Hindlimb muscle (tissue), 1 donor: ENCODE measurements at places on chromosomes 4 and X. TPM values are rescaled to one million over a fixed set of nuclear protein-coding genes. Genes with fewer than 3 reads are reported as not detected.

- DNase-seq = no peak
Measured at GRCh38 chr4:142944565-142944964, 98.5 kb upstream of the INPP4B start.

SLC38A5 gene
- 6.7 TPM for polyA plus RNA-seq

SYNPO2 gene
- polyA plus RNA-seq = 155 TPM

- no peak for DNase-seq
Measured at GRCh38 chr4:61571761-61572559, 371.8 kb downstream of the ADGRL3 start.

- no peak for DNase-seq
Measured at GRCh38 chr4:87270144-87270543, 49.7 kb upstream of the KLHL8 start.

- DNase-seq = peak; percentile 26
Measured at GRCh38 chr4:95092766-95093165, 335.0 kb downstream of the BMPR1B start.

HTATSF1 gene
- polyA plus RNA-seq = 98.5 TPM

DNA sequence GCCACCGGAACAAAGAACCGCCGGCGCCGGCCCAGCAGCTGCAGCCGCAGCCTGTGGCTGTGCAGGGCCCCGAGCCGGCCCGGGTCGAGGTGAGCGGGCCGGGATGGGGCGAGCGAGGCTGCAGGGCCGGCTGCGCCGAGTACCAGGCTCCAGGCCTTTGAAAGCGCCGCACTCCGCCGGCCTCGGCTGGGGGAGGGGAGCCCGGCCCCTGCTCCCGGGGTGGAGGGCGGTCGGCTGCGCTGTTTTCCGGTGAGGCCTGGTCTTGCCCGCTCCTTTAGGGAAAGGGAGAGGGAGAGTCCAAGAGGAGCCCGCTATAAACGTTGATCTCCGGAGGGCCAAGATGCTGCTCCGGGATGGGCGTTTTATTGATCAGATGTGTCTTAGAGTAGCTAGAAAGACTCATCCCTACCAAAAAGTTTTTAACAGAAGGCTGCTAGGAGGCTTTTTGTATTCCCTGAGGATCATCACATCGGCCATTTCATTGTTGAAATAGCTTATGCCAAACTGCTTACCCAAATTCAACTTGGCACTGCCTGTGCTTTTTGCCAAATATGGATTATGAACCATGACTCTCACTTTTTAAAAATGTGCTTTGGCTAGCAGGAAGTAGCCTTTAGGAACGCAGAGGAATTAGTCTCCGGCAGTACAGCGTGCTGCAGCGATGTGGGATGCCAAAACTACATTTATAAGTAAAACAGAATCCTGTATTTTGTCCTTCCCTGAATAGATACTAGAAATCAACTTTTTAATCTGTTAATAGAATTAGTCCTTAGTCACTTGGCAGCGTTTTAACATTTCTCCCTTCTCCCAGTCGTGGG, 760 bp downstream of the TMEM165 start:
- peak; percentile 68 for DNase-seq

GRCh38 chr4:75004755-75005668, 72.1 kb downstream of the PARM1 start:
- DNase-seq = peak; percentile 34

GRCh38 chrX:69321006-69321655, 155.9 kb upstream of the PJA1 start:
- DNase-seq = no peak

DNA sequence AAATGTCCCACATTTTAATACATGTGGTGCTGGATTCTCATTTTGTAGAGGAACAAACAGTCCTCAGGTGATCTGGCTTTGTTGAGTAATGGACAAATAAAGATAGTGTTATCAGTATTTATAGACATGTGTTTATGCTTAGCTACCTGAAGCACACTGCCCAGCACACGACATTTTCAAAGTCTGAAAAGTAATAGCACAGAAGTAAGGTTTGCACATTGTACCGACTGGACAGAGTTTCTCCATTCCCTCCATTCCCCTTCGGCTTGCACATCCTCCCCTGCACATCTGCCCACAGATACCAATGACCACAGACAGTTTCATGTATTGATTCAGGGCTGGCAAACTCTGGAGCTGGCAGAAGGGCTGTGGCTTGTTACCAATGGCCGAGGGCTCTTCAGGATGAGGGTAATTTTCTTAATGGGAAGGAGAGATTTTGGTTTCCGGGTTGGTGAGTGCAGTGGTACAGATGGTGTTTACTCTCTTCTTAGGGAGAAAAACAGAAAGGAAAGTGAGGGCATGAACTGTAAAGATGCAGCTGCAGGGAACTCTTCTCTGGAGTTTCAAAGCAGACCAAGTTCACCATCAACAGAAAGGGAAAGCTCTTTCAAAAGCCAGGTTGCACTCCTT, 2.3 kb downstream of the GRPR start:
- no peak for DNase-seq

STBD1 gene
- 51.9 TPM for polyA plus RNA-seq

DNA sequence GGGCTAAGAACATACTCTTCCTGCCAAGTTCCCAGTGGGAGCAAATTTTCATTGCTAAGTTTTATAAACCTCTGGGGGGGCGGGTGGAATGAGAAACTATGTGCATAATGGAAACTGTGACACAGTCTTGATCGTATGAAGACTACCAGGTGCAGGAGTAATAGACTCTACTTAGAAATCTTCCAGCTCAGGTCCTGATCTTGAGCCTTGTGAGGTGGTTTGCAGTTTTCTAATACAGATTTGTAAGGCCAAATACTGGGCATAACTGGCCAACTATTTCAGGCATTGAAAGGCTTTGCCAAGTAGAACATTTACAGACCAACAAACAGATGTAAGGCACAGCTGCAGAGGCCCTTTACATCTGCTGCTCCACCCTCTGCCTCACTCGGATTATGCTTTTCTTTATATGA, 89.7 kb upstream of the CBR4 start:
- DNase-seq = peak; percentile 87

DNA sequence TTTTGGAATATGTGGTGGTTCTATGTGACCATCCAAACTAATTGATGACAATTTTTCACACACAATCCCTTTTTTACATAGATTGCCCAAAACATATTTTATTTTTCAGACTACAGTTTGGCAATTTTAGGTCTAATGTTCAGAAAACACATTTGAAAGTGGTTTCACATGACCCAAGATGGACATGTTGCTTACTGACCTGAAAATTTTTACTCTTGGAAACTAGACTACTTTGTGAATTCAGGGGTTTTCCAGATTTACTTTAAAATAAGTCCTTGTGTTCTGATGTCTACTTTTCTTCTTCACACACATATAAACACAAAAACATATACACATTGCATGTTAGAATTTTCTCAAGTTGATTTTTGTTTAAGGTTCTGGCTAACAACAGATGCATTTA, 79.5 kb downstream of the HMGB2 start:
- no peak for DNase-seq

CXorf38 gene
- polyA plus RNA-seq = 7.2 TPM

DNA sequence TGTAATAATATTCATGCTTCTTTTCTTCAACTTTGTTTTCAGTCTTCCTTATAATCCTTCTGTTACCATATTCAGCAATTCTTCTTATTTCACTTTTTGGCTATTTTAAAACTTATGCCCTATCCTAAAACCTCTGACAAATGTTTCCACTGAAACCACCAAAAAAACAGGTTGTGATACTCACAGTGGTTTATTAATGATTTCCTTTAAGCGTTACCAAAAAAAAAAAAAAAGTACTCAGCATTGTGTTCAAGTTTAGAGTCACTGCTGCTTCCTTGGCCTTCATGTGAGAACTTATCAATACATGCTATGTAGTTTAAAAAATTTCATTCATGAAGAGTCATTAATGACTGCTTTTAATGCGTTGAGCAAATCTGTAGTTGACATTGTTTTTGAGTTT, 35.4 kb upstream of the UGT2A3 start:
- DNase-seq = no peak

- DNase-seq = no peak
Measured at GRCh38 chr4:145870155-145871020, 68.2 kb downstream of the ZNF827 start.

GRCh38 chr4:70759627-70760026, 37.9 kb downstream of the RUFY3 start:
- no peak for DNase-seq

NXF2 gene
- polyA plus RNA-seq = not detected

DNA sequence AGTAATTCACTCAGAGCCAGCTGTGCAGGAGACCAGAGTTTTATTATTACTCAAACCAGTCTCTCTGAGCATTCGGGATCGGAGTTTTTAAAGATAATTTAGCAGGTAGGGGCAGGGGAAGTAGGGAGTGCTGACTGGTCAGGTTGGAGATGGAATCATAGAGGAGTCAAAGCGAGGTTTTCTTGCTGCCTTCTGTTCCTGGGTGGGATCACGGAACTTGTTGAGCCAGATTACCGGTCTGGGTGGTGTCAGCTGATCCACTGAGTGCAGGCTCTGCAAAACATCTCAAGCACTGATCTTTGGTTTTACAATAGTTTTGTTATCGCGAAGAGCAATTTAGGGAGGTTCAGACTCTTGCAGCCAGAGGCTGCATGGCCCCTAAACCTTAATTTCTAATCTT, 63.6 kb downstream of the TRIM2 start:
- DNase-seq = no peak

CWH43 gene
- polyA plus RNA-seq = 0.12 TPM

DNA sequence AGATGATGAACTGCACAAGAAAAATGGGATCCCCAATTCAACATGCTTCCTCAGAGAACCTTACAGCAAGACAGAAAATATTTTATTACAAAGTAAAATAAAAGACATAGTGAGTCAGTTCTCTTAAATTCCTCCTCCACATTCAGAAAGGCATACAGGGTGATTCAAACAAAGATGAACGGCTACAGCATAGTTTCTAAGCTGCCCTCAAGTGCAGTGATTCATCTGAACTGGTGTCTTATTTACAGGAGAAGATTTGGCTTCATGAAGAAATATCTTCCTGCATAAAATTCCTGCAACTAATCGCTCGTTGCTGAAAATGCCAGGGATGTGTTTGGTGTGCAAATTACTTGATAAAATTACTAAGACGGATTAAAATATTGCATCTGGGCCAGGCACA, 103.6 kb downstream of the PRKX start:
- DNase-seq = no peak

- no peak for DNase-seq
Measured at GRCh38 chrX:40424259-40424658, 156.5 kb upstream of the ATP6AP2 start.

ASB9 gene
- 3.5 TPM for polyA plus RNA-seq

DNA sequence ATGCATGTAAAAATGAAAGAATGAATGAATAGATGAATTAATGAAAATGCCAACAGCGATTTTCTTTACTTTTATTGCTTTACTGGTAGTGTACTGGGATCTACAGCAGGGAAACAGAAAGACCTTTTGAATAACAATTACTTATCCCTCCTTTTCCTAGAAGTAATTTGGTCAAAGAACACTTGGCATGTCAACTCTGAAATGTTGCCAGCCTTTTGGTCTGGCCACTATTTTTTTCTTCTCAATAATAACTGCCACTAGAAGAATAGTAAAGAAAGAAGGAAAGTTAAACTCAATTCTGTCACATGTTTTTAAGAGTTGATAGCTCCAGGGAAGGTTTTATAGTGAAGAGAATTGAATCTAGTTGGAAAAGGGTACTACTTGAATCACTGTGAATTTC, 52.9 kb downstream of the EPHA5 start:
- no peak for DNase-seq

DNA sequence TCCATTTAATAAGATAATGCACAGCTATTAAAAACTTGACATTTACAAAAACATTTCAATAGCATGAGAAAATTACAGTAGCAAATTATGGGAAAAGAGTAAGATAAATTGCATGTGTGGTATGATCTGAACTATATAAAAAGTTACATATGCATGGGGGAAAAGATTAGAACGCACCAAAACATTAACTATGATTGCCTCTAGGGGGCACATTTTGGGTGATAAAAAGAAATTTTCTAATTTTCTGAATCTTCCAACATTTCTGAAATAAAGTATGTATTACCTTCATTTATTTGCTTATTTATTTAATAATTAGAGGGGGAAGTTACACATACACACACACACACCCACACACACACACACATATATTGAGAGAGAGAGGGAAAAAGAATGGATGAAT, 19.6 kb upstream of the KDM5C start:
- DNase-seq = no peak

GRCh38 chrX:133681421-133681820, 266.1 kb upstream of the GPC4 start:
- DNase-seq = no peak

- no peak for DNase-seq
Measured at GRCh38 chrX:47515941-47516665, 33.1 kb upstream of the ZNF41 start.

SMARCA1 gene
- polyA plus RNA-seq = 78.2 TPM

- no peak for DNase-seq
Measured at GRCh38 chrX:19746919-19747651, 140.3 kb downstream of the SH3KBP1 start.

DNA sequence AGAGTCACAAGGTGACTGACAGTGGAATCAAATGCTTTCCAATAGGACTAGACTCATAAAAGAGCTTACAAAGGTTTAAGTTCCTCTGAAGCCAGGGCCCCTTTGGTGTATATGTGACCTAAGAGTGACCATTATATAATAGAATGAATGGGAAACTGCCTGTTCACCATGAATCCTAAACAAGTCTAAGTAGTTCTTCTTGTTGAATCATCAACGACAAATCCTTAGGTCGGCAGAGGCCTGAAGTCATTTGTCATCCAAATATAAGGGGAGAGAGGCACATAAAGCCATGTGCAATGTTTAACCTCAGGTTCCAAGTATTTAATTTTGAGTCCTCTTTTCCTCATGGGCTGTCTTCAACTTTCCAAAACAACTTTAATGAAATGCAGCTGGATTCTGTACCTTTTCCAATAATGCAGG, 122.4 kb downstream of the RASL11B start:
- DNase-seq = peak; percentile 52
